AG09309 (cell line): ENCODE measurements at places on chromosomes 4 and X.

DNA sequence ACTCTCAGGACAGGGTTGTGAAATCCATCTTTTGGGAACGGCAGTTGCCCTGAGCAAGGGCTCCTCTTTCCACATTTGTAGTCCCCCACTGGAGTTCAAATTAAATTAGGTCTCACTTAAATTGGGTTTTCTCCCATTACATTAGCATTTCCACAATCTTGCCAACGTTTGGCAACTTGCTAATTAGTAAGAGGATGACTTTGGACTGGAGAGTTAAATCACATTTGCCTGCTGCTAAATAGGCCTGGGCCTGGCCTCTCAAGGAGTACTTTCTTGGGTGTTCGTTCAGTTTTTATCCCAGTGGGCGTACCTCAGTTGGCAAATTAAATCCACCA is 33.8 kb downstream of the TNIP3 start:
- no peak for DNase-seq

- DNase-seq = no peak
Measured at GRCh38 chr4:126223784-126224407, 909.1 kb downstream of the FAT4 start.

DNA sequence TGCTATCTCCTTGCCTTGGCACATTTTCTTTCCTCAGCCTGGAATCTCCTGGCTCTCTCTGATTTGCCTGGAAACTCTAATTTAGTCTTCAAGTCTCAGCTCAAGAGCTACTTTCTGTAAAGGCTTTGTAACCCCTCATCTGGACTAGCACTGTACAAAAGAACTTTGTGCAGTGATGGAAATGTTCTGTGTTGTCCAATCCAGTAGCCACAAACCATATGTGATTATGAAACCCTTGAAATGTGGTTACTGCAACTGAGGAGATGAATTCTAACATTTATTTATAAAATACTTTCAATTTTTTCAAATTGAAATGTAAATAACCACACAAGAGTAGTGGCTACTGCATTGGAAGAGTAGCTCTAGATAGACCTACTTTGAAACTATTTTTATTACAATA is 66.6 kb upstream of the HS3ST1 start:
- no peak for DNase-seq

DNA sequence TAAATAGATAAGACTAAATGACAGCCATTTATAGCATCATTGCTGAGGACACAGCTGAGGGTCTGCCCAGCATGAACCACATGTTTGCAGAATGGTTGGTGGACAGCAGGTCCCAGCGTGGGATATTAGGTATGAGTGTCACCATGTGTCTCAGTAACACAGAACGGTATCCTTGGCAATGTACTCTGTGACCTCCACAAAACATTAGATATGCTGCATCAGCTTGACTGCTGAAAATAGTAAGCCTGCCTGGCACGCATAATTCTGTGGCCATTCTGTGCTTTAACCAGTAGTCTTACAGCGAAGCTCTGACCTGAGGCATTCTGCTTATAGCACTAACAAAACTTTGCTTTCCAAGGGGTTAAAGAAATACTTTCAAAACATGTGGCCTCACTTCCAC is 32.0 kb downstream of the LIMCH1 start:
- no peak for DNase-seq

GRCh38 chrX:27735914-27736313 is 71.9 kb upstream of the MAGEB10 start:
- DNase-seq = no peak

- DNase-seq = no peak
Measured at GRCh38 chr4:183885205-183885720, 19.8 kb upstream of the STOX2 start.

GRCh38 chr4:166091146-166091545 is 218.1 kb downstream of the TLL1 start:
- DNase-seq = no peak

- no peak for DNase-seq
Measured at GRCh38 chr4:73593631-73594241, 26.5 kb downstream of the RASSF6 start.

DNA sequence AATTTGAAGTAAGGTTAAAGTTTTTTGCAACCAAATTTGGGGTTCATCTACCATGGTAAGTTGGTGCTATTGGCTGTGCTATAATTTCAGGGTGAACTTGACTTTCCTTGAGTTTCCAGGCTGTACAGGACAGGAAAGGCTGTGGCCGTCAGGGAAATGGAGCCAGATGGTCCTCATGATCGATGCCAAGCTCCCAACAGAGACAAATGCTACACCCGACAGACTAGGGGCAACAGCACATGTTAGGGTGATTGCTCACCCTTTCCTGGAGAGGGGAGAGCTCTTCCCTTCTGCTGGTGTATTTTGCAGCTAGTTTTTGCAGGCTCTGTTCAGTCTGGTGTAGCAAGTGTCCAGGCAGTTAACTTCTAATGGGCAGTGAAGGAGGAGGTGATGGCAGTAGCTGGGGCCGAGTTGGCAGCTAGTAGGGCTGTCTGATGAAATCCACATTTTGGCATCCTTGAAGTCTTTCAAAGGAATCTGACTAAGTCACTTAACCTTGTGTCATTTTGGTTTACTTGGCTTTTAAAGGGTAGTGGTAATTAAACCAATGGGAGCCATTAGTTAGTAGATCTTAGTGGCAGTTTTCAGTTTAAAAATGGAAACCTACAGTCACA is 47.8 kb downstream of the GAB1 start:
- DNase-seq = no peak

GRCh38 chr4:112322866-112323265 is 25.7 kb downstream of the ALPK1 start:
- DNase-seq = no peak

DNA sequence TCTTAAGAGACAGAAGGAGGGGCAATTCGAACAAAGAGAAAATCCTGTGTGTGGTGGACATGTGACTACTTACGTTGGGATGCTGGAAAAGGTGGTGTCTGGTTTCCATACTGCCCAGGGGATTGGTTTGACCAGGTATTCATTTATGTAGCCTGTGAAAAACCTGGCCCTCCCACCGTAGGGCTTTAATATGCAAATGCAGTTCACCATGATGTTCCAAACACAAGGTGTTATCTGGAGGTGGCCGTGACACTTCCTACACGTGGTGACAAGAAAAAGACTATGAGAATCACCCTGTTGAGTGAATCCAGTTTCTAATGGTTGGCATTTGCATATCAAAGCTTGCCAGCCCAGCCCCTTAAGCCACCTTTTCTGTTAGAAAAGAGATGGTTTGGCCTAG is 27.9 kb downstream of the UGT2B4 start:
- no peak for DNase-seq

DNA sequence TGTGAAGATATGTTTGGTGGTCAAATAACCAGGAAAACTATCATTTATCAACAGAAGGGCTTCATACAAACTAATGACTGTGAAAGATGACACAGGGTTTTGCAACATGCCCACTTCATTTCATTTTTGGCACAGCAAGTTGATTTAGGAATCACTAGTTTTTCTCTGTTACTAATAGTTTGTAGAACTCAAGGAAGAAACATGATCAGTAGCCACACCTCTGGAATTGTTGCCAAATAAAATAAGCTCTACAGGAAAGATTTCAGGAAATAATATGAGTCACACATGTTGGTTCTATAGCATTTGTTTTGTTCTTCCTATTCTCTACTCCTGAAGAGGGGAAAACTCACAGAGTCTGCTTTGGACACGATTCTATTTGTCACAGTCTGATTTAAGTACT is 255.4 kb downstream of the TLL1 start:
- DNase-seq = no peak

DNA sequence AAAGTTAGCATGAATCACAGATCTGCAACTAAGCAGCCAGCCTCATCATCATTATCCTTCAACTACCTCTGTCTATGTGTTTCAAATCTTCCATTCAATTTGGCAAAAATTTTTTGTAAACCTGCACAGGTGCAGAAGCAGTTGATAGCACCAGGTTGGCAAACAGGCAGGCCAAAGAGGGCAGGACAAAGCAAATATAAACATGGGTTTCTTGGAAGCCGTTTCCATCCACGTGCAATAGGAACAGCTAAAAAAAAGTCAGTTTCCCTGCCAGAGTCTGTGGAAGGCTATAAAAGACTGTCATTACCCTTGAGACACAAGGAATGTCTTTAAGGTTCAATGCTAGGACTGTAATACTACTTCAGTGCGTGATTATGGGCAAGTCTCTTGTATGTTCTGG is 253.2 kb downstream of the PDHA2 start:
- no peak for DNase-seq

GRCh38 chrX:136291824-136292223 is 8.9 kb upstream of the ADGRG4 start:
- DNase-seq = no peak

GRCh38 chr4:48943387-48943786 is 36.8 kb upstream of the OCIAD2 start:
- no peak for DNase-seq

DNA sequence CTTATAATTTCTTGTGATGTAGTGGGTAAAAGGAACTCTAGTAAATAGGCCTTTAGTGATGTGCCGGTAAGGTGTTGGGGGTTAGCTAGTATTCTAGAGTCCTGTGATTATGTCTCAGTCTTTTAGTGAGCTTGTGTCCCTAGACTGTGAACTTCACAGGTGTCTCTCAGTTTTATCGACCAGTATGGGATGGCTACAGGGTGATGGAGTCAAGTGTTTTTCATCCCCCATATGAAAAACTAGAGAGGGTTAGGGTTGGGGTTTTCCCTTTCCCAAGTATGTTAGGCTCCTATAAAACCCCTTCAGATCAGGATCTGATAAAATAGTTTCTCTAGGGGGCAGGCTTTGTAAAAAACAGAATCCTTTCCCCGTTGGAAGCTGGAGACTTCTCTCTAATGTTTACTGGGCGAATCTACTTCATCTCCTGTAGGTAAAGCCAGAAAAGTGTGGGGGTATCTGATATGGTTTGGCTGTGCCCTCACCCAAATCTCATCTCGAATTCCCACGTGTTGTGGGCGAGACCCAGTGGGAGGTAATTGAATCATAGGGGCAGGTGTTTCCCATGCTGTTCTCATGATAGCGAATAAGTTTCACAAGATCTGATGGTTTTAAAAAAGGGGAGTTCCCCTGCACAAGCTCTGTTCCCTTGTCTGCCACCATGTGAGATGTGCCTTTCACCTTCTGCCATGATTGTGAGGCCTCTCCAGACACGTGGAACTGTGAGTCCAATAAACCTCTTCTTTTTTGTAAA is 120.8 kb downstream of the DTHD1 start:
- no peak for DNase-seq

DNA sequence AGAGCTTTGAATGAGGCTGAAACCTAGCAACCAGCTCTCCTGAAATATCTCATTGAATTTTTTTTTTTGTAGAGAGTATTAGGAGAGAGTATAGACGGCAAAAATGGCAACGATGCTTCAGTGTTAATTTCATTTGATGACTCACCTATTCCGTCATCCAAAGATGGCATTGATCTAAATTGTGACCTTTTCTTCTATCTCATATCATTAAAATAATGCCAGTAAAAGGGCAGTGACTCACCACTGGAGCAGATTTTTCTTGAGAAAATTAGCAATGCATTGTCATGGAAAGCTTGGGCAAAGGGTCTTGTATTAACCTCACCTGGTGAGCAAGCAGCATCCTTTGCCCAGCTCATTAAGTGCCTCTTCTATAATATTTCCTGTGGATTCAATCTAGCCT is 19.6 kb downstream of the VMA21 start:
- no peak for DNase-seq

DNA sequence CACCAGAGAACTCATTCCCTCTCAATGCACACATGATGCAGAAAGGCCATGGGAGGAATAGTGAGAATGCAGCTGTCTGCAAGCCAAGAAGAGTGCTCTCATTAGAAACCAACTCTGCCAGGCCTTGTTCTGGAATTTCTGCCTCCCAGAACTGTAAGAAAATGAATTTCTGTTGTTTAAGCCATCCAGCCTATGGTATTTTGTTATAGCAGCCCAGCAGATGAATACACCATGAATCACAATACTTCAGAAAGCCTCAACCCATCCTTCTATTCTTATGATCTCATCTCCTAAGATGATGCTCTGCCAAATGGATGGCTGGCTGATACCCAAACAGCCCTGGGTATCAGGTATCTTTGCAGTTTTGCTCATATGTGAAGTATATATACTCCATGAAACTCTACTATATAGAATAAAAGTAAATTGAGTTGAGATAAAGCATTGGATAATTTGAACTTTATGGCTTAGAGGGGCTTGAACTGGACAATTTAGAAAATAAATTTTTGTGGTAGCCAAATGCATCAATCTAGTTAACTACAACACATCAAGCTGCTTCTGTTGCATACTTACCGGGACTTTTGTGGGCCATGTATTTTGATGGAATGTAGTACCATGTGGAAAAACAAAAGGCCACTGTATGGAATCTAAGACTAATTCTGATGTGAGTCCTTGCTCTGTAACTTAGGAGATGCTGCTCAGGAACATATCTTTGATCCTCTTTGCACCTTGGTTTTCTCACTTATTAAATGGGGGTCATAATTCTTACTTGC is 245.9 kb downstream of the HS3ST1 start:
- no peak for DNase-seq

- DNase-seq = no peak
Measured at GRCh38 chr4:84917086-84917821, 49.2 kb downstream of the WDFY3 start.

GRCh38 chr4:57156242-57156990 is 46.2 kb upstream of the IGFBP7 start:
- no peak for DNase-seq

- DNase-seq = no peak
Measured at GRCh38 chrX:51899741-51900140, 6.3 kb downstream of the MAGED1 start.

DNA sequence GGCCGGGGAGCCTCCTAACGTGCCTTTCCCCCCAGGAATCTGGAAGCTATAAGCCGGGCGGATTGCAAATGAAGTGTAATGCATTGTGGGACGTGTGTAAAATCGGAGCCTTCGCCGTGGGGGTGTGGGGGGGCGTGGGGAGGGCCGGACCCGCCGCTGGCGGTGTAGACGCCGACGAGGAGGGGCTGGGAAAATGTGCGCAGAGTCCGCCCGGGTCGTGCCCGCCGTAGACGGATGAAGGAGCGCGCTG is 1.3 kb downstream of the STOX2 start:
- DNase-seq = no peak

DNA sequence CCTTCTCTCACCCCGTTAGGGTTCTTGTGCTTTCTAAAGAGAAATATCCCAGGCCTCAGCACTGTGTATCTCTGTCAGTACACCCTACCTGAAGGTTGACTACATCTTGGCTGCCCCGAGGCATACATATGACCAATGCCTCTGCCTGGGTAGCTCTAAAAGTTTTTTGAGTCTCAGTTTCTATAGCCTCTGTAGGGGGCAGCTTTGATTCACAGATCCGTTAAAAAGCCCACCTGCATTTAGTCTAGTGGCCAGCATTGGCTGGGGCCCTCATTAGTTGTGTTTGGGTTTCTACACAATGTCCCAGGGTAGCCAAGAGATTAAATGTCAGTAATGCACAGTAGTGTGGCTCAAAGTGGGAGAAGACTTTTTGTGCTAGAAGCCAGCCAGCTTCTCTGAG is 151.1 kb downstream of the CFAP299 start:
- DNase-seq = no peak

GRCh38 chrX:80648023-80648422 is 161.7 kb downstream of the BRWD3 start:
- no peak for DNase-seq

DNA sequence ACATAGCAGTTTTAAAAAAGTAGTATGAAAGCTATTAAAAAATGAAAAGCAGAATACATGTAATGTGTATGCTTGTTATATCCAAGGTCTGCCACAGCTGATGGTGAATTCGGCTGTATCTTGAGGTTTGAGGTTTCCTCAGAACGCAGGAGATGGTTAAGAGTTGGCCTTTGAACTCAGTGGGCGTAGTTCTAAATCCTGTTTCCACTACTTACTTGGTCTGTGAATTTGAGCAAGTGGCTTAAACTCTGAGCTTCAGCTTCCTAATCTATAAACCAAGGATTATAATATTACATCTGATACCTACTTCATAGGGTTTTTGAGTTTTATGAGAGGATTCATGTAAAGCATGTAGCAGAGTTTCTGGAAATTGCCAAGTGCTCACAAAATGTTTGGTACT is 125.2 kb downstream of the STIM2 start:
- no peak for DNase-seq
